ENCODE measurements at places on chromosomes 5 and 9. TPM values are rescaled to one million over a fixed set of nuclear protein-coding genes. Genes with fewer than 3 reads are reported as not detected.

Gene COL15A1
- 81.0 TPM for total RNA-seq

Gene OTULINL
- 1.5 TPM for total RNA-seq

Gene GPX8
- 8.3 TPM for total RNA-seq

Gene STARD4
- 14.5 TPM for total RNA-seq

Gene CRAT
- total RNA-seq = 65.7 TPM

Gene FAM169A
- total RNA-seq = 4.0 TPM

Gene PLGRKT
- 29.7 TPM for total RNA-seq

Gene PANK3
- 45.4 TPM for total RNA-seq

Gene IFNA21
- not detected for total RNA-seq

Gene LEAP2
- 0.16 TPM for total RNA-seq

Gene HACD4
- total RNA-seq = 2.8 TPM

Gene FBXO38
- 50.5 TPM for total RNA-seq

Gene FBP1
- total RNA-seq = 9.5 TPM

Gene SHB
- 31.4 TPM for total RNA-seq

Gene IGIP
- total RNA-seq = 9.9 TPM

Gene POLR1E
- total RNA-seq = 21.6 TPM

Gene AQP7
- 113 TPM for total RNA-seq

Gene VAV2
- total RNA-seq = 5.5 TPM

Gene PCDHGA9
- 6.6 TPM for total RNA-seq

Gene DND1
- total RNA-seq = 0.51 TPM

Gene ZNF354C
- total RNA-seq = 4.1 TPM

Gene PDZD2
- 111 TPM for total RNA-seq

Gene ABCA1
- 8.2 TPM for total RNA-seq

Gene ANXA1
- 30.6 TPM for total RNA-seq

Gene FAM219A
- total RNA-seq = 36.7 TPM

Gene CCDC107
- total RNA-seq = 78.5 TPM

Gene IL4
- total RNA-seq = not detected

Gene QRFP
- not detected for total RNA-seq

Gene PCDHA10
- 0.13 TPM for total RNA-seq

Gene PPIC
- total RNA-seq = 48.2 TPM

Gene MCTP1
- total RNA-seq = 28.4 TPM

Gene PPP1R26
- 19.0 TPM for total RNA-seq

Gene UQCRQ
- 670 TPM for total RNA-seq

Gene LHX6
- 7.0 TPM for total RNA-seq

Gene CCDC152
- 2.9 TPM for total RNA-seq

Gene CDX1
- total RNA-seq = 0.29 TPM

Gene SPINK13
- not detected for total RNA-seq

Data from heart left ventricle (tissue), 16 donors.